ENCODE measurements at places on chromosomes 5 and 9. TPM values are rescaled to one million over a fixed set of nuclear protein-coding genes. Genes with fewer than 3 reads are reported as not detected.

ZNF782 gene
- total RNA-seq: 5.7 TPM

BTNL9 gene
- total RNA-seq: not detected

- no peak for ATAC-seq
These were observed 704 bp upstream of the LHX6 start for GRCh38 chr9:122229485-122229837.

DNA sequence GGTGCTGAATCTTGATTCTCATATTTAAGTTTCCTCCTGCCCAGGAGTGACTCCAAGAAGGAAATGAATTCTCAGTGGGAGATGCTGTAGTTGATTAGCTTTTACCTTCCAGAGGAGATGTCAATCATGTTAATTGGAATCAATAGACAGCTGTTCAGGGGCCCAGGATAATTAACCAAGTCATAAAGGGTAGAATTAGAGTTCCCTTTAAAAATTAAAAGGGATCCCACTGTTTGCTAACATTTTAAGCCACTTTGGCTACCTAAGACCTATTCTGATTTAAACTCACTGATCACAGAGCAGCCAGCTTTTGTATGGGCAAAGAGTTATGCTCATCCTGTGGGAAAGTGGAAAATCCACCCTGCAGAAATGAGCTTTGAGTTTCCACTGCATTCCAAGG, 249.6 kb downstream of the SLIT3 start:
- ATAC-seq: no peak

GRCh38 chr9:91089405-91090129, 272.2 kb downstream of the AUH start:
- peak; percentile 52 for ATAC-seq

DNA sequence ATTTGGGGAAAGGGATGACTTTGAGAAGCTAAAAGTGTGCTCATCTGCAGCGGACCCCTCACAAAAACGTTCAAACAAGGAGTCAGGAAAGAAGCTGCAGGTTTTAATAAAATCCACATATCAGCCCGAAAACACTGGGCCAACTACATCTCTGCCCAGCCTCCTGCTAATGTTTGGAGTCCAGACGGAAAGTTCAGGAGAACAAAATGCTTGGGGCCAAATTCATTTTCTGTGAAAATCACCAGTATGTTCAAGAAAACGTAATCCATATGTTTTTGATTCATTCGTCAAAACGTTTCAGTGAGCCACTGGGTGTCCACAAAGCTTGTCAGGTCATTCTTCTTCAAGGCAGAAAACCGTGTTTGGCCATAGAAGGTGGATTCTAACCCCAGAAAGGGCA, 87.5 kb upstream of the GAS1 start:
- no peak for ATAC-seq

Data from activated T-helper 17 cell treated with anti-CD3 and anti-CD28 coated beads, Interleukin-2, amount 50 U/mL, for 72 hours (primary cell).